GM23248 (cell line): ENCODE measurements at places on chromosomes 2 and 18.
A peak's percentile ranks its signal among the peaks of the same experiment; 100 is the strongest.

GRCh38 chr2:24179683-24180082, 4.8 kb downstream of the FAM228A start:
- DNase-seq: no peak

GRCh38 chr18:67068608-67069007, 447.9 kb downstream of the DSEL start:
- DNase-seq: no peak

DNA sequence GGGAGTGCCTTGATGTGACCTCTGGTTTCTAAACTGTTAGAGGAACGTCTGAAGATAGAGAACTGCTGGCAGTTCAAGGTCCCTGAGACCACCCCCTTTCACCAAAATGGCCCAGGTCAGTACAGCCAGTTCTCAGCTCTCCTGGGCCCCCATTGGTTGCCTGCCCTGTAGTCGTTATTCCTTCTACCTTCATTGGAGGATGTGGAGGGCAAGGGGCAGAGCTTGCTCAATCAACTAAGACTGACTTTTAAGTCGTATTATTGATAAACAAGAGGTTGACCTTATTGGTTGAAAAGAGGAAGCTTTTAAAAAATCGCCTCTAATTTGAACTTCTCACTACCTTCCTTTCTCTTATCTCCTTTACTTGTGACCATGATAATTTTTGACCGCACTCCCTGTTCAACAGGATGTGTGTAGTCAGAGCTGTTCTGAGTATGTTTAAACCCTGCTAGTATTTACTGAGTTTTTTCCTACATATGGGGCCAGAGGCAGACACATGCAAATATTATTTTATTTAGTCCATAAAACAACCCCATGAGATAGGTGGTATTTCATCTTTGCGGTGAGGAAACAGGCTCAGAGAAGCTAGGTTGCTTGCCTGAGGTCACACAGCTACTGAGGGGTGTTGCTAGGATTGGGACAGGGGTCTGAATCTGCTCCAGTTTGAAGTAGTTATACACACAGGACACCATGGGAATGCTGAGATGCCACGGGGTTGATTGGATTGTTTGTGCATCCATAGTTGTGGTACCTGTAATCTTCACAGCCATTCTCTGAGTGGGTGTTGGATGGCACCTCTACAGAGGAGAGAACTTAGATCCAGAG, 65.9 kb downstream of the TMEM247 start:
- DNase-seq: no peak

- peak; percentile 7 for DNase-seq
Observed at GRCh38 chr2:178296394-178297090, 102.2 kb downstream of the OSBPL6 start.
